SK-N-DZ (cell line): ENCODE measurements at places on chromosomes 7 and 10.

GRCh38 chr10:66746246-66746645, 179.6 kb upstream of the LRRTM3 start:
- no peak for DNase-seq

DNA sequence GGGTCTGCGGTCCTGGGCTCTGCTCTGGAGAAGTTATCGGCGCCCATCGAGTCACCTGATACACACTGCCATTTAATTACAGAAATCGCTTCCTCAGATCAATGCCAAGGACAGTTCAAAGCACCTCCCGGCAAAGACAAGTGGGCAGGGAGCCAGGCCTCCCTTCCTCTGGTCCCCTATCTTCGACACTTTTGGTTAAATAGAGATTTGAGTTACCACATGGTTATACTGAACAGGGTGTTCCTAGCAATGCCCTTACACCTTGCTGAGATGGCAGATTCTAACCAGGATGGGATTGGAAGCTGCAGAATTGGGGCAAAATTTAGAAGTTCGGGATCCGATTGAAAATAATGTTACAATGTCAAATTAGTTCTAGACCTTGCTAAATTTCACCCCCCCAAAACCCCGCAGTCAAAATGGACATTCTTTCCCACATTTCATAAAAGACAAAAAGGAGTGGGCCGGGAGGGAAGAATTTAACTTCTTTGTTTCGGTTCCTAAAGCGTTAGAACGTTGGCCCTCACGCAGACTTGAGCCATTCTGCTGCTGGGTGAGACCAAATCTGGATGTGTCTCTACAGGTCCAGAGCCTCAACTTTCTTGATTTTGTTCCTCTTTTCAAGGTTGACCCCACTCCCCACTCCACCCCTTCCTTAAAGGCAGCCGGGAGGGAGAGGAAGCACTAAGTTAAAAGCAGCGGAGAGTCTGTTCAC, 2.2 kb upstream of the DLX5 start:
- no peak for DNase-seq

GRCh38 chr7:21960922-21961321, 15.2 kb upstream of the CDCA7L start:
- no peak for DNase-seq

- DNase-seq = no peak
These were observed 191.8 kb upstream of the CDCA7L start for GRCh38 chr7:22137466-22137865.

- DNase-seq = no peak
These were observed 814 bp downstream of the HK1 start for GRCh38 chr10:69279110-69279509.

GRCh38 chr7:91692800-91693199, 187.7 kb downstream of the MTERF1 start:
- DNase-seq = no peak
